Subcutaneous preadipocyte (primary cell): ENCODE measurements at places on chromosomes 5 and 9. TPM values are rescaled to one million over a fixed set of nuclear protein-coding genes. Genes with fewer than 3 reads are reported as not detected.

CTSV gene
- 0.20 TPM in 1 of 2 replicates, not detected in the other for total RNA-seq

HTR1A gene
- total RNA-seq = not detected in 2 replicates

NEUROG1 gene
- total RNA-seq = not detected in 2 replicates

ENC1 gene
- total RNA-seq = 8.1 and 25.2 TPM in 2 replicates

NME5 gene
- 1.2 and 3.3 TPM in 2 replicates for total RNA-seq

BTNL8 gene
- not detected in 2 replicates for total RNA-seq

ELAVL2 gene
- total RNA-seq = under 0.01 TPM in 1 of 2 replicates, not detected in the other

CD274 gene
- 1.8 TPM in 1 of 2 replicates, not detected in the other for total RNA-seq

LCN6 gene
- total RNA-seq = not detected in 2 replicates

SLC34A1 gene
- not detected in 2 replicates for total RNA-seq

SPINK13 gene
- total RNA-seq = not detected in 2 replicates

IRX1 gene
- total RNA-seq = 9.0 and 9.6 TPM in 2 replicates

ARHGEF28 gene
- 1.1 and 20.7 TPM in 2 replicates for total RNA-seq

FBP2 gene
- total RNA-seq = under 0.01 TPM in 1 of 2 replicates, not detected in the other

ATP6V1G1 gene
- 46.7 and 74.2 TPM in 2 replicates for total RNA-seq

LRRC19 gene
- not detected in 2 replicates for total RNA-seq

POU4F3 gene
- total RNA-seq = under 0.01 TPM in 1 of 2 replicates, not detected in the other

PTPRD gene
- 7.2 and 18.4 TPM in 2 replicates for total RNA-seq

IRX2 gene
- total RNA-seq = 9.6 and 16.0 TPM in 2 replicates

SPOCK1 gene
- 17.0 and 48.9 TPM in 2 replicates for total RNA-seq

PCDHB13 gene
- under 0.01 TPM in 2 replicates for total RNA-seq

GFI1B gene
- not detected in 2 replicates for total RNA-seq

FLT4 gene
- under 0.01 and 0.20 TPM in 2 replicates for total RNA-seq

NFIB gene
- total RNA-seq = 57.3 and 61.4 TPM in 2 replicates

OLFML2A gene
- 43.2 and 47.8 TPM in 2 replicates for total RNA-seq

C5orf46 gene
- total RNA-seq = not detected in 2 replicates

EPB41L4A gene
- total RNA-seq = 0.39 and 4.8 TPM in 2 replicates

LHX3 gene
- total RNA-seq = not detected in 2 replicates

AHRR gene
- total RNA-seq = 21.3 and 26.4 TPM in 2 replicates
